HFFc6 (cell line): ENCODE measurements at places on chromosomes 16 and 17. TPM values are rescaled to one million over a fixed set of nuclear protein-coding genes. Genes with fewer than 3 reads are reported as not detected.

DNA sequence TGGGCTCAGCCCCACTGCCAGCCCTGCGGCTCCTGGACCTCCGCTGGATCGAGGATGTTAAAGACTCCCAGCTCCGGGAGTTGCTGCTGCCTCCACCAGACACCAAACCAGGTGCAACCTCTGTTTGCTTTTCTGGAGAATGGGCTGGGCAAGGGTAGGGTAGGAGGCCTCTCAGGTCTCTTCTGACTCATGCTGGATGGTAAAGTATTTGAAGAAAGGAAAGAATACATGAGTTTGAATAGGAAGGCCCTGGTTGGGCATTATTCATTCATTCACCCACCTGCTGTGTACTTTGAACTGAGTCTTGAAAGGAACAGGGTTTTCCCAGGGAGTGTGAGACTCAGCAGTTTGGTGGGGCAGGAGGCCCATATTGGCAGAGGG lies 6.5 kb upstream of the ORAI3 start:
- no peak for DNase-seq

DNA sequence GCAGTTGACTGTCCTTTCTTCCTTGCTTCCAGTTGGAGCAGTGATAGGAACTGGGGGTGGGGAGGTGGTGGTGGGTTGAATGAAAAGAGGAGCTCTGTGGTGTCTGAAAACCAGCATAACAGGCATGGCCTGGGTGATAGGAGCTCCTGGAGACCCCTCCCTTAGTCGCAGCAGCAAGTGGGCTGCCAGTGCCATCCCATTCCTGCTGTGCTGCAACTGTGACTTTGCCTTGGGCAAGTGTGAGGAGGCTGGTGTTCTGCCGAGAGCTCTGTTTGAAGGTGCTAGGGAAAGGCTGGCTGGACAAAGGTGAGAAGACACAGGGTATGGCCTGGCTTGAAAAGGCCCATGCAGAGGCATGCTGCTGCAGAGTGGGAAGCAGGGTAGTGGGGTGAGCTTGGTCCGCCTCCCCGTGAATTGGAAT lies 2.7 kb upstream of the CDK5R1 start:
- no peak for DNase-seq

DNA sequence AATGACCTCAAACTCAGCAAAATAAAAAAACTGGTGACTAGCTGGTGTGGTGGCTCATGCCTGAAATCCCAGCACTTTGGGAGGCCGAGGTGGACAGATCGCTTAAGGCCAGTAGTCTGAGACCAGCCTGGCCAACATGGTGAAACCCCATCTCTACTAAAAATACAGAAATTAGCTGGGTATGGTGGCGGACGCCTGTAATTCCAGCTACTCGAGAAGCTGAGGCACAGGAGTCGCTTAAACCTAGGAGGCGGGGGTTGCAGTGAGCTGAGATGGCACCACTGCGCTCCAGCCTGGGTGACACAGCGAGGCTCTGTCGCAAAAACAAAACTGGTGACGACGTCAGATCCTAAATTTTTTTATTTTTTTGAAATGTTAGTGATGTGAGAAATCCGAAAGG lies 82.6 kb upstream of the TOB1 start:
- no peak for DNase-seq

GAS7 gene
- 2.2 to 7.5 TPM (median 7.4 TPM) in 3 replicates for total RNA-seq

RMI2 gene
- 7.9 to 13.5 TPM (median 13.2 TPM) in 3 replicates for total RNA-seq

DNA sequence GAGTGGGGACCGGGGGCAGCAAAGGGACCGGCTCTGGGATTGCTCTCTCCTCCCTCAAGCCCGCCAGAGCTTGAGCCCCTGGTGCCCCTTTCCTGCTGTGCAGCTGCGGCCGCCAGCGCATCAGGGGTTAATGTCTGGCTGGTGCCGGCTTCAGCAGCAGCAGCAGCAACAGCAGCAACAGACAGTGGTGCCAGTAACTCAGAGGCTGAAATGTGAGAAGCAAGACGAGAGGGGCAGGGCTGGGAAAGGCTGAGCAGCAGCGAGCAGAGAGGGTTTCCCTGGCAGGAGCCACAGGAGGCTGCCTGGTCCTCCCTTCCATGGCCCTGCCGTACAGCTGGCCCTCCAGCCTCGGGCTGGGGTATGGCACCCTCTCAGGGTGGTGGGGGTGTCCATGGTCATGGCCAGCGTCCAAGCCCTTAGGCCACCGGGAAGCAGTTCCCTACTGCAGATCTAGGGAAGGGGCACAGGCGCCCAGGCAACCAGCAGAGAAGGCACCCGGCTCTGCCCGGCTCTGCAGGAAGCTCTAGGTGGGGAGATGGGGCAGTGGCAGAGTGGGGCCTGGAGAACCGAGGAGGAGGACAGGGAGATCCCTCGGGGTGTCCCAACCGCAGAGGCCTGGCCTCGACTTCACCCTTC lies 21.1 kb upstream of the TFAP4 start:
- DNase-seq = peak; percentile 71

DNA sequence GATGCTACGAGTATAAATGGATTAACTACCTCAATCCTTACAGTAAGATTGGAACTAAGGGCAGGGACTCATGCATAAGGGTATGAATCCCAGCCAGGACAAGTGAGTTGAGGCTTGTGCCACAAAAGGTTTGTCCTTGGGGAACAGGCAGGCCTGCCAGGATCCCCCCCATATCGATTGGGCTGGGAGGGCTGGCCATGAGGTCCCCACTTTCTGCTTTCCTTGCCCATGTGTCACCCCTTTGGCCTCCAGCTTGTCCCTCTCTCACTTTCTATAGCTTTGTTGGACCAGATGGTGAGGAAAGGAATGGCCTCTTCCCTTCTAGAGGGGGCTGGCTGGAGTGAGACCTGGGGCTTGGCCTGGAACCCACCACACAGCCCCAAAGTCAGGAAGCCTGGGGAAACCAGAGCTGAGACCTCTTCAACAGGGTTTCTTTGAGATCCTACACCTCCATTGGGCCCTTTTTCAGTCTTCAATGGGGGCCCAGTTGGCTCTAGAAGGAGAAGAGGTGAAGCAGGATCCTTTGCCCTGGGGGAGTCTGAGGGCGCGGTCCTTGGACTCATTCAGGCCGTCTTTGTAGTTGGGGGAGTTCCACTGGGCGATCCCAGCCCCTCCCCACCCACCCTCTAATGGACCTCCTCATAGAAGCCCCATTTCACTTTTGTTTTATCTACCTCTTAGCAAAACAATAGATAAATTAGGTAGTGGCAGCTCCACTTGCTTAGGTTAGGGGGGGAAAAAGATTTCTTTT lies 57.3 kb downstream of the IGF2BP1 start:
- DNase-seq = no peak

SBK1 gene
- total RNA-seq = not detected in 3 replicates

STAC2 gene
- not detected in 3 replicates for total RNA-seq

- no peak for DNase-seq
Measured at GRCh38 chr17:76243826-76244679, 3.8 kb upstream of the RNF157 start.

NXPH3 gene
- 0.85 to 1.3 TPM (median 0.87 TPM) in 3 replicates for total RNA-seq

GRCh38 chr17:2459917-2460271 lies 51.8 kb downstream of the METTL16 start:
- DNase-seq = no peak

DNA sequence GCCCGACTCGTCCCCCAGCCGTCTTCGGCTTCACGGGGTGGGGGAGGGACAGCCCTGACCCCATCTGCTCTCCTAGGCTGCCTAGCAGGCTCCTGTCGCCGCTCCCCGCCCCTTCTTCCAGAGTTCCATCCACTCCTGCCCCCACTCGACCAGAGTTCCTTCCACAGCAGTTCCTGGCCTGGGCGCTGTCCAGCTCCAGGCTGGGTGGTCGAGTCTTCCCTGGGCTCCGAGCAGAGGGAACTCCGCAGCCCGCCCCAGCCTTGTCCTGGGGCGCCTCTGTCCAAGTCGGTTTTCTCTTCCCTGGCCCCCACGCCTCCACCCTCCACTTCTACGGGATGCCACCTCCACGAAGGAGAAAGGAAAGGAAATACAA lies 1.4 kb downstream of the PYY start:
- DNase-seq = no peak

- peak; percentile 30 for DNase-seq
Measured at GRCh38 chr16:11484691-11485258, 101.9 kb downstream of the LITAF start.

CSH2 gene
- not detected in 3 replicates for total RNA-seq

GRCh38 chr16:23061669-23062068 lies 87.6 kb downstream of the USP31 start:
- peak; percentile 31 for DNase-seq

ZSCAN32 gene
- 10.6 and 10.7 TPM in 2 replicates for total RNA-seq

DNA sequence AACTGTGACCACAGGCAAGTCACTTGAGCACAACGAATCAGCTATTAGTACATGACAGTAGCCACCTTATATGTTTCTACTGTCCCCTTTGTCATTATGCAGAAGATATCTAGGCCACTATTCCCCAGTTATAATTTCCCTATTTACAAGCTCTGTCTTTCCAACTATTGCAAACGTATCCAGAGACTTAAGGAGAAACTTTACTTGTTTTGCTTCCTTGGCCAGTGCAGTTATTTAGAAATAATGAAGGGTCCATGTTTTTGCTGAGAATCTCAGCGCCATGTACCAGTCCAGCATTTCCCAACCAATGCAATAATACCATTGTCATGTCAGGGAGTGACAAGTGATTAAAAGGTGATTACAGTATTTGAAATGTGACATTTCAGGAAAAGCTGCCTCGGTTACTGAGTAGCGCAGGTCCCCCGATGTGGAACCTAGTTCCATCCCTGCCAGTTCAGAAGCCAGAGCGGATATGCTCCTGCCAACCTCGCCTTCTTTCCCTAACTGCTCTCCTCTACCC lies 743 bp downstream of the ZNF624 start:
- no peak for DNase-seq

GRCh38 chr16:25010542-25010941 lies 4.6 kb downstream of the ARHGAP17 start:
- no peak for DNase-seq

DNA sequence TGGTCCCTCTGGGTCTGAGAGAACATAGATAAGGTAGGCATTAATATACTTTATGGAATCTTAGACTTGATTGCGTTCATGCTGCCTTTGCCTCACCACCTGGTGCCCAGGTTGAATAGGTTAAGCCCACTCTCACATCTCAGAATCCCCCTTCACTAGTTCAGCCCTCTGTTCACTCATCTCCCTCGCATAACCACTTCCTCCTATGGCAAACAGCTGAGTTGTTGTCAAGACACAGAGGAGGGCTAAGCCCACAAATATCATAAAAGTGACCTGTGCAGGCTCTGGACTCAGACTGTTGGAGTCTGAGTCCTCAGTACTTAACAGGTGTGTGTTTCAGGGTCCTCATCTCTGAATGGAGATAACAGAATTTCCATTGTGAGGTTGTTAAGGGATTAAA lies 55.7 kb downstream of the GOSR1 start:
- DNase-seq = no peak

DNA sequence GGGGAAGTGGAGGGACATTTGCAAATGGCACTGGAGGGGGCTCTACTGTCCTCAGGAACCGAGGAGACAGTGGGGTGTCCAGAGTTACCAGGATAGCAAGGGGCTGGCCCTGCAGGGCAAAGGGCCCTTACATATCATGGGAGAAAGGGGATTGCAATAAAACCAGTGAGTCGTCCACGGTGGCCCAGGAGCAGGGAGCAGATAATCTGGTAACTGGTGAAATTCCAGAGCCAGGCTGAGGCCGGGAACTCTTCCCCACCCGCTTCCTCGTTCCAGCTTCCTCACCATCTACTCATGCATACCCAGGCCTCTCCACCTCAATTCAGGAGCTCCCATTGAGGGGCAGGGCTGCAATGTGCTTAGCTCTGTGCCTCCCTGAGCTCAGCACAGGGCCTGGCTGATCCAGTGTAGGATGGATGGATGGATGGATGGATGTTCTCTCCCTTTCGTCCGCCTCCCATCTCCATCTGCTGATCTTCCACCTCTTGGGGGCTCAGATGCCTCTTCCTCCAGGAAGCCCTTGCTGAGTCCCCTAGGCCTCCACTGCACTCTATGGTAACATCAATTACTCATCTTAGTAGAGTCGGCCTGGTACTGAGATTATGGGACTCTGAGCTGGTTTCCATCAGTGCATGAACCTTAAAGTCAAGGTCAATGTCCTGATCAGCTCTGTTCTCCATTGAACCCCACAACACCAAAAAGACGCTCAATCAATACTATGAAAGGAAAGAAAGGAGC lies 41.2 kb upstream of the NDRG4 start:
- DNase-seq = no peak

- DNase-seq = no peak
Measured at GRCh38 chr17:13171790-13172189, 154.0 kb upstream of the ELAC2 start.

DNA sequence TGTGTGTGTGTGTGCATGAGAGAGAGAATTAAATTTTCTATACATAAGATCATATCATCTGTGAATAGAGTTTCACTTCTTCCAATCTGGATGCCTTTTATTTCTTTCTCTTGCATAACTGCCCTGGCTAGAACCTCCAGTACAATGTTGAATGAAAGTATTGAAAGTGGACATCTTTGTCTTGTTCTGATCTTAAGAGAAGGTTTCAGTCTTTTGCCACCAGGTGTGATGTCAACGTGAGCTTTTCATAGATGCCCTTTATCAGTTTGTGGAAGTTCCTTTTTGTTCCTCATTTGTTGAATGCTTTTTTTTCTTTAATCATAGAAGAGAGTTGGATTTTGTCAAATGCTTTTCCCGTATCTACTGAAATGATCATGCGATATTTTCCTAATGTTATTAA lies 63.3 kb downstream of the RNF213 start:
- DNase-seq = no peak

DNA sequence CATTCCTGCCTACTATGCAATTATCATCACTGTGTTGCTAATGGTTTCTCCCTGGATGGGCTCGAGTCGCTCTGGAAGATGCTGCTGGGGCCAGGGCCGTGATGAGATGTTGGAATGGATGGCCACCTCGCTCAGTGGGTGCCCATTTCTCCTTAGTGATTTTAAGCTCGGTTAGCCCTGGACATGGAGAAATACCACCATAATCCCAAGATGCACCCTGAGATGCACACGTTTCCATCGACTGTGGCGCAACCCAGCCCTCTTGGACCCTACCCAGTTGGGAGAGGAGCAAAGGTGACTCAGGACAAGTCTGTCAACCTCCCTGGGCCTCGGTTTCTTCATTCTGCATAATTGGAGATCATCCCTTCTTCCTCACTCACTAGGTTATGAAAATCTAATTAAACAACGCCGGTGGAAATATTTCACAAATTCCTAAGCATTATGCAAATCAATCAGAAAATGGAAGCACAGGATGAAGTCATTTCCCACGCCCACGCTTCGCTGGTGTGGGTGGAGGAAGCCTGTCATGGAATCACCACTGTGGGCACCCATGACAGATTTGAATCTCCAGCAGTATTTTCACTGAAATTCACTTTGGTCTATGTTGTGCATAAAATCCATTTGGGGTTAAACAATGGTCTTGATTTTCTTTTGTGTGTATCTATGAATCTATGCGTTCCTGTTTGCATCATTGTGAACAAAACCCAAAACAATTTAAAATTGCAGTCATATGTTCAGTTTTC lies 195.2 kb downstream of the AXIN2 start:
- DNase-seq = no peak

GRCh38 chr17:48543107-48543853 lies 1.6 kb downstream of the HOXB2 start:
- no peak for DNase-seq

RNF112 gene
- 0.55 to 1.7 TPM (median 1.1 TPM) in 3 replicates for total RNA-seq

VAT1L gene
- total RNA-seq = not detected in 3 replicates

GRCh38 chr16:69118994-69119393 lies 13.4 kb downstream of the CHTF8 start:
- DNase-seq = no peak

KRTAP9-8 gene
- total RNA-seq = not detected in 3 replicates
